ENCODE measurements at places on chromosomes 7 and 10. TPM values are rescaled to one million over a fixed set of nuclear protein-coding genes. Genes with fewer than 3 reads are reported as not detected.

The KIF11 gene
- total RNA-seq: 1.9 TPM

The ANXA7 gene
- 120 TPM for total RNA-seq

GRCh38 chr7:115941703-115942268, 88.8 kb downstream of the TFEC start:
- H3K36me3 ChIP-seq: no peaks in the 10 kb centered on the region
- H3K4me3 ChIP-seq: no peak overlapping the region
- DNase-seq: no peak
- H3K27me3 ChIP-seq: no peaks in the 10 kb centered on the region
- H3K4me1 ChIP-seq: peaks cover 3% of the 10 kb centered on the region
- no peak overlapping the region for H3K27ac ChIP-seq

GRCh38 chr10:46294641-46295220, 7.9 kb downstream of the ANTXRL start:
- H3K4me3 ChIP-seq: no peak overlapping the region
- no peaks in the 10 kb centered on the region for H3K27me3 ChIP-seq
- H3K4me1 ChIP-seq: no peaks in the 10 kb centered on the region
- H3K36me3 ChIP-seq: no peaks in the 10 kb centered on the region
- no peak for DNase-seq

DNA sequence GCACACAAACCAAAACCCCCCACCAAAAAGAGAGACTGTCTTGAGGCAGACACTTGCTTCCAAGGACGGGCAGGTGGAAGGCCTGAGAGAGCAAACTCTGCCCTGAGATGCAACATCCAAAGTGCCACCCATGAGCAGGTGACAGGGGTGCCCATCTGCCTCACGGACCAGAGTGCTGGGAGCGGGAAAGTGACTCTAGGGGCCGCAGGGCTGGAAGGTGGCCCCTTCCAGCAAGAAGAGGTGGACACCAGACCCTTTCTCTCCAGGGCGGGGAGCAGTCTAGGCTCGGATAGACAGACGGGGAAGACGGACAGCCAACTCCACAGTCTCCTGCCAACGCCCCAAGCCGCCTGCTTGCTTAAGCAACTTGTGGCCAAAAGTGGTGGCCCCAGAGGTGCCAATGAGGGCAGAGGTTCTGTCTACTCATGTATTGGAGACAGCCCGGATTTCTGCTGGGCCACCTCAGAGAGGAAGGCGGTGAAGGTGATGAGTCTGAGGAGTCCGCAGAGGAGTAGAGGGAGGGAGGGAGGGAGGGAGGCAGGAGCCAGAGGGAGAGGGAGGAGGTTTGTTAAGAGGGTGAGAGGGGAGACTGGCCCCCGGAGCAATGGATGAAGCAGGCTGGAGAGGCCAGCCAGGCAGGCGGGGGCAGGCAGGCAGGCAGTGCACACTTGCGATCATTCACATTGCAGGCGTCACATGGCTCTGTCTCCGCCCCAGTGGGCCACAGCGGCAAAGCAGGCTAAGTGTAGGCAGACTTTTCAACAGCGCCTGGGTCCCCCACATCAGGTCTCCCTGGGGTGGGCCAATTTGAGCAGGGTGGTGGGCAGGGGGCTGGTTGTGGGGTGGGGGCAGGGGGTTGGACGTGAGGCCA, 65.6 kb downstream of the SLC29A4 start:
- no peaks in the 10 kb centered on the region for H3K27me3 ChIP-seq
- peaks cover 60% of the 10 kb centered on the region for H3K36me3 ChIP-seq
- peaks cover 20% of the 10 kb centered on the region for H3K4me1 ChIP-seq
- H3K27ac ChIP-seq: no peak overlapping the region
- no peak for DNase-seq
- no peak overlapping the region for H3K4me3 ChIP-seq

DNA sequence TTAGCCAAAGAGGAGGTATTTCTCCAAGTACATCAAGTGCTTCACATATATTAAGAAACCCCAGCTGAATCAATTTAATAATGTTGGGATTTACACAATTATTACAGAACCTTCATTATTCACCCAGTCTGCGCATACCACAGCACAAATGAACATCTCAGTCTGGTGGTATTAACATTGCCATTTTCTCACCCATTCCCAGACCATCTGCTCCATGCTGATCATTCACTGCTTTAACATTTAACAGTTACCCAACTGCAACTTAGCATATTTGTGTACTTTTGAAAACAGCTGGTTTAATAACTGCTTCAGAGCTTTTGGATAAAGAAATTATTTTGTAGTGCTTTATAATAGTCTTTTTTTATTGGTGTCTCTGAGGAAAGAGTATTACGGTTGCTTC, 1072.1 kb downstream of the NXPH1 start:
- no peaks in the 10 kb centered on the region for H3K36me3 ChIP-seq
- no peaks in the 10 kb centered on the region for H3K4me1 ChIP-seq
- DNase-seq: no peak
- no peak overlapping the region for H3K27ac ChIP-seq
- no peak overlapping the region for H3K4me3 ChIP-seq

Measured in thoracic aorta (tissue), 2 donors.